ENCODE measurements at places on chromosomes 1 and 21.

DNA sequence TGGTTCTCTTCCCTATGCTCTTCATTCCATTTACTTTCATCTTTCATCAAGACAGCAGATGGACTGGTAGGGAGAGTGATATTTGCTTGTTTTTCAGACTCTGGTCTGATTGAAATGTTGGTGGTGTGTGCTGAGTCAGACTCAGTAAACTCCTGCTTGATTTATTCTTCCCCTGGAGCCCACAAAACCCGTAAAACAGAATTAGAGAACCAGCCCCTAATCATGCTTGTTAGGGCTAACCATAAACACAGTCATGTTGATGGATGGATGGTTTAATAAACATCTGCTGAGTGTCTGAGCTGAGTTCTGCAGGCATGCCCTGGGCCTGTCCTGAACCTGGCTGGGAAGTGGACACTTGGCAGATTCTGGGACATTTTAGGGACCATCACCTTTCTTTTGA is 24.8 kb downstream of the NOS1AP start:
- DNase-seq, result no peak

GRCh38 chr21:25903607-25904006 is 168.8 kb downstream of the GABPA start:
- DNase-seq, result no peak

DNA sequence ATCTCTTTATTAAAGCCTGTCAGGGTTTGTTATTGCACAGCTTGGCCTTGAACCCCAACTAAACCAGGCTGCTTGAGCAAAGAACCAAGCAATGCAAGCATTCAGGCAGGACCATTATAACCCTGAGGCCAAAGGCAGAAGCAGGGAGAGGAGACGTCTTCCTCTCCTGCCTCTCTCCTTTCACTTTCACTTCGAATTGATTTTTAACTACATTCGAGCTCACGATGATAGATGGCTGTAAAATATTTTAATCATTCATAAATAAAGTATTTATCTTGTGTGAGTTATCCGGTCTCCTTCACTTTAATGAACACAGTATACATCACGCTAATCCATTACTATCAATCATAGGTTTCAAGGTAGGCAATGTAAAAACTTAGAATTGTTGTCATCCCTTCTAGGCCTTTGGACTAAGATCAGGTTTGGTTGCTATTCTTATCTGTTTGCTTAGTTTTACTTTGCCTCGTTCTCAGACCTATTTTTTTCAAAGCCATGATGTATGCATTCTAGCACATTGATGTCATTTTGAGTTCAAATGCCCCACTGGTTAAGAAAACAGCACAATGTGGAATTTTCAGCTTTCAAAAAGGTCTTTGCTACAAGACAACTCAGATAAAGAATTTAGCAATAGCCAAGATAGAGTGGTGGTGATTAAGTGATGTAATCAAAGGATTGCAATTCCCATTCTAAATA is 480.2 kb upstream of the RUNX1 start:
- DNase-seq, result no peak

- no peak for DNase-seq
Measured at GRCh38 chr1:6465461-6466005, 440 bp downstream of the TNFRSF25 start.

DNA sequence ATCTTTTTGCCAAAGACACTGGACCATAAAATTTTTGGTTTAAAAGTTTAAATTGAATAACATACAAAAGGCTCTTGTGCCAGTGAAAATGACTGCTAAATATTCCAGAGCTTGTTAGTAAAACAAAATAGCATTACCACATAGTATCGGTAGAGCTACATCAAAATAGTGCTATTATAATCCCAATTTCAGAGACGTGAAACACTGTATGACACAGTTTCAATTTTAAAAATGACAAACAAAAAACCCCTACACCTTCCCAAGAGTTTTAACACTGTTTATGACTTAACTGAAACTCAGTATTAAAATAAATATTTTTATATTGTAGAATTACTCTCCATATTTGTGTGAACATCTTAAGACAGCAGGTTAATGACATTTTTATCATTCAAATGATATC is 7.0 kb downstream of the SLC30A1 start:
- no peak for DNase-seq

All from CMK (cell line).